ENCODE measurements at places on chromosomes 3 and 15.

GRCh38 chr3:37899101-37899707, 37.5 kb downstream of the CTDSPL start:
- no peak for DNase-seq

DNA sequence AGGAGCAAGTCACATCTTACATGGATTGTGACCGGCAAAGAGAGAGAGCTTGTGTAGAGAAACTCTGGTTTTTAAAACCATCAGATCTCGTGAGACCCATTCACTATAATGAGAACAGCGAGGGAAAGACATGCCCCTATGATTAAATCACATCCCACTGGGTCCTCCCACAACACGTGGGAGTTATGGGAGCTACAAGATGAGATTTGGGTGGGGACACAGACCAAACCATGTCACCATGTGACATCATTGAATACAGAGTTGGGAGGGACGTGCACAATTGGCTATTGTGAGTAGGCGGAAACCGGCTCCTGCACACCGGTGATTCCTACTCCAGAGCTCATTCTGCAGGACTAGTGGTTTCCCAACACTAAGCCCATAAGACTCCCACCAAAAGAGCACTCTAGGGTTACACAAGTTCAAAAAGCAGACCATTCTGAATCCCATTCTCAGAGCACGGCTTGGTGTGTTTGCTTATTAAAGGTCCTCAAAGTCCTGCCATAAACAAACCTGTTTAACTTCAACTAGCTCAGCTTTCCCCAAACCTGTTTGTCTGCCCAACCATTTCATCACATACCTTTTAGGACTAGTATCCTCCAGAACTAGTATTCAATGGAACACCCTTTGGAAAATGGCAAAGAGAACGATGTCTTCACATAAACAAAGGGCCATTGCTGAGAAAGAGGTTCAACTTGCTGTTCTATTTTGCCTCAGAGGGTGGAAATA, 167.6 kb downstream of the TLE3 start:
- no peak for DNase-seq

- DNase-seq, result no peak
Observed at GRCh38 chr3:181695661-181696491, 15.8 kb upstream of the SOX2 start.

- DNase-seq, result no peak
Observed at GRCh38 chr3:156583469-156583868, 28.6 kb upstream of the SSR3 start.

DNA sequence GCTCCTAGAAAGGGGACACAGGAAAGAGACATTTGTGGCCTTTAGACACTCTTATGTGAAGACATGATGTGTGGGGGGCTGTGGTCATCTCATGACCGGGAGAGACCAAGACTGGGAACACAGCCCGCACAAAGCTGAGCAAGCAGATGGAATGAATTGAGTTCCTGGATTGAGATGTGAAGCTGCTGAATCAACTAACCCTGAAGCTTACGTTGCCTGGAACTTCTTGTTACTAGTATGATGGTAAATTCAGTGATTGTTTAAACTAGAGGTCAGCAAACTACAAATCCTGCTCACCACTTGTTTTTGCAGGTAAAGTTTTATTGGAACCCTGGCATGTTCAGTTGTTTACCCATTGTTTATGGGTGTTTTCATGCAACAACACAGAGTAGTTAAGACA, 83.4 kb upstream of the BHLHE40 start:
- DNase-seq, result no peak

DNA sequence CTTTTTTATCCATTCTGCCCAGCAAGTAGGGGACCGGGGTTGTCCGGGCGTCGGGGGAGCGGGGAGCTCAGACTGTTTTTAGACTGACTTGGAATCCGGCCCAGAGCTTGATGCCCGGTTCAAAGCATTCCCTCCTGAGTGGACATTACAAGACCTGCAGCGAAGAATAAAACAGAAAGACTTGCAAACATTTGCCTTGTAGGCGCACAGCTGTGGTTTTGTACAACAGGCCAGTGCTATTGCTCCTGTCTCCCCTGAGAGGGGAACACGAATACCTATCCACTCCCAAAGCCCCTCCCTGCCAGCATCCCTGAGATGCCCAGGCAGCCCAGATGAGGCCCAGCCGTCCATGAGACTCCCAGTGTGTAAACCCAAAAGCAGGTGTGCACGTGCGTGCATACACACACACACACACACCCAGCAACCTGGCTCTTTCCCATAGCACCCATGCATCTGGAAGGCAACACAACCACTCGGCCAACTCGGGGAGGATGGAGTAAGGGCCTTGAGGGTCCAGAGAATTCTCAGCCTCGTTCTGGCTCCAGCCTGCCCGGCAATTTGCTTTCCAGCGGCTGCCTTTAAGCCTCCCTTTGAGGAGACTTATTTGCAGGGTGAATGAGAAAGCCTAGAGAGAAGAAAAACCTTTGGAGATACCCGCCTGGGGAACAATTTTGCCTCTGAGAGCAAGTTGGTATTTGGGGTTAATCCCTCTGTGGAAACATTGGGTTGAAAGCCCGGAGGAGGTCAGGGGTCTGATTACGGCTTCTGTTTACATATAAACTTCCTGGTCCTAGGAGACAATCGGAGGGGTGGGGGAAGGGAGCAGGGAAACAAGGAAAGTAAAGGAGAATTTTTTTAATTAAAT, 161.0 kb upstream of the HES1 start:
- DNase-seq, result no peak

DNA sequence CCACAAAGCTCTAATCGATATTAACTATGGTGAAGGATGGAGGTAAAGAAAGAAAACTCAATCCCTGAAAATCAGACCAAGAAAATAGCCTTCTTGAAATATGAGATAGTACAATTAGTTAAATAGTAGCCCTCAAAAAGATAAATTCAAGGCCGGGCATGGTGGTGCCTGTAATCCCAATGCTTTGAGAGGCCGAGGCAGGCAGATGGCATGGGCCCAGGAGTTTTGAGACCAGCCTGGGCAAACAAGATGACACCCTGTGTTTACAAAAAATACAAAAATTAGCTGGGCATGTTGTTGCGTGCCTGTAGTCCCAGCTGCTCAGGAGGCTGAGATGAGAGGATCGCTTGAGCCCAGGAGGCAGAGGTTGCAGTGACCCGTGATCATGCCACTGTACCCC, 31.6 kb upstream of the CEP152 start:
- DNase-seq, result no peak

DNA sequence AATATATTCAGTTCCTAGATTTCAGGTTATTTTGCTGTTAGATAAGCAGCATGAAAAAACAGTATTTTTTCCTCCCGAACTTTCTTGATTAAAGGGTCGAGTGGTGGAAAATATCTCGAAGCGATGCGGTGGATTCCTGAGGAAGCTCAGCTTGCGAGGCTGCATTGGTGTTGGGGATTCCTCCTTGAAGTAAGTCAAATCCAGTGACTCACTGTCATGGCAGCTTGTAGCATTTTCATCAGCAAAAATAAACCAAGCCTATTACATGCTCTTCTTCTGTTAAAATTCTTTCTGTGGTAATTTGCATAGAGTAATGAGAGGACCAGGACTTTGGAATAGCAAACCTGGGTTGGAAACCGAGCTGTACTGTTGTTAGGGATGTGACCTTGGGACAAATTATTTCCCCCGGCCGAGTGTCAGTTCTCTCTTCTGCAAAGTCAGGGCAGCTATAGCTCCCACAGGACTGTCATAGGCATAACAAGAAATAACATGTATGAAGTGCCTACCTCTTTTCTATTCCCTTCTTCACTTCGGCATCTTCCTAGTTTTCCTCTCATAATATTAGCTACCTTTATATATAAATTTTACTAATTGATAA, 75.6 kb downstream of the UBP1 start:
- no peak for DNase-seq

DNA sequence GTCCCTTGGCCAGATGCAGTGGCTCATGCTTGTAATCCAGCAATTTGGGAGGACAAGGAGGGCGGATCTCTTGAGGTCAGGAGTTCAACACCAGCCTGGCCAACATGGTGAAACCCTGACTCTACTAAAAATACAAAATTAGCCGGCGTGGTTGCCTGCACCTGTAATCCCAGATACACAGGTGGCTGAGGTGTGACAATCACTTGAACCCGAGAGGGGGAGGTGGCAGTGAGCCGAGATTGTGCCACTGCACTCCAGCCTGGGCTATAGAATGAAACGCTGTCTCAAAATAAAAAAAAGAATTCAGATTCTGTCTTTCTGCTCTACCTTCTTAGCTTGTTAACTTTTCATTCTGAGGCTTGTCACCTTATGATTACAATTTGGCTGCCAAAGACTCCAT, 22.1 kb downstream of the MYO5A start:
- no peak for DNase-seq

- DNase-seq, result no peak
Observed at GRCh38 chr3:127150513-127151250, 42.2 kb upstream of the PRR23E start.

DNA sequence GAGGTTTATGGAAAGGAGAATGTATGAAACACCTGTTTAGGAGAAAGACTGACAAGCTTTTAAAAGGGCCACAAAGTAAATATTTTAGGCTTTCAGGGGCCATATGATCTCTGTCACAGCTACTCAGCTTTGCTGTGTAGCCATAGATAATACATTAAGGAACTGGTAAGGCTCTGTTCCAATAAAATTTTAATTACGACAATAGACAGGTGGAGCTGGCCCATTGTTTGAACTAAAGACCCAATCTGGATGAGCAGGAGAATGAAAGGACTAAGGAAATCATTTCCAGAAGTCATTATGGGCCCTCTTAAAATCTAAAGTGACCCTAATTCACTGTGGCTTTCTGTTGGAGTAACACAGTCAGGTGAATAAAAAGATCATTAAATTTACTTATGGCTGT, 48.5 kb upstream of the SLC12A8 start:
- DNase-seq, result no peak

- no peak for DNase-seq
Observed at GRCh38 chr3:123627673-123628670, 43.1 kb upstream of the HACD2 start.

DNA sequence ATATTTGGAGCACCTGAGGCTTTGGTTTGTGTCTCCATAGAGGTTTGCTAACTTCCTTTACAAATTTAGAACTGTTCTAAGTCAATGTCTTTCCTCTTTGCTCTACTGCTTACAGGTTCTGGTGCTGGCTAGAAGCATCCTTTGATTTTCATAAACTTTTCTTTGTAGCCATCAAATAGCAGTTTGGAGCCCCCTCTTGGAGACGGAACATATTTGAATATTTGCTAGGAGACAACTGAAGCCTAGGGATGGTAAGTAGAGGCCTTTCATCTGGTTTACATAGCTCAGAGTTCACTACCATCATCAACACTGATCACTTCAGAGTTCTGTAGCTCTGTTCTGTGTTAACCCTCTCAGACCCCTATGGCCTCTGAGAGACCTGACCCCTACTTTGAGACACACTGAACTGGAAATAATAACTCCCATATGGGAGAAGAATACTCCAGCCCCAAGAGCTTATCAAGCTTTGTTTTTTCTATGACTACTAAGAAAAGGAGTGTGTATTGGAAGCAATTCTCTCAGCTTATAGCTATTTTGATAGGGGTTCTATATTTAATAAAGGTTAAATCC, 420.4 kb downstream of the EPHA3 start:
- DNase-seq, result no peak

DNA sequence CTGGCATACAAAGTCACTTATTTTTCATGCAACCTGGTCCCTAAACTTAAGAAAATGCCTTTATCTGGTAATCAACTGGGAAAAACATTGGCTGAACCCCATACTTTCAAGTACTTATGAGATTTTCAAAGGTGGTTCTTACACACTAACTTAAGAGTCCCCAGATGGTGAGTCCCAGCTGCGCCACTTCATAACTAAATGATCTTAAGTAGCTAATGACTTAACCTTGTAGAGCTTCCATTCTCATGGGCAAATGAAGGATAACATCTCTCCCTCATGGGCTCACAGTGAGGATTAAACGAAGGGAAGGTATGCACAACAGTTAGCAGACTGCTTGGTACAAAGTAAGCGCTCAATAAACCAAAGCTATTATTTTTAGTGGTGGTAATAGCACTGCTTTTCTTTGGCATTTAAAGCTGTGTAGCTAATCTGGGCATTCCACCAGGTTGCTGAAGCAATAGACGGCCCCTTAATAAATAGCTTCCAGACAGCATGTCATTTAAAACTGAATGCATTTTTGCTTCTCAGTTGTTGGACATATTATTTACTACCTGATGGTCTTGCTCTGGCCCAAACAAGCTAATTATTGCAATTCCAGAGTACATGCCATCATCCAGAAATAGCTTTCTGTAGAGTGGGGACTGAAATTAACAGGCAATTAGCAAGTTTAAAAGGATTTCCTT, 55.4 kb downstream of the LIPC start:
- DNase-seq, result no peak
